ENCODE measurements at places on chromosomes 13 and 19.
A peak's percentile ranks its signal among the peaks of the same experiment; 100 is the strongest.

GRCh38 chr19:46823049-46823448, 27.6 kb downstream of the AP2S1 start:
- DNase-seq = no peak

DNA sequence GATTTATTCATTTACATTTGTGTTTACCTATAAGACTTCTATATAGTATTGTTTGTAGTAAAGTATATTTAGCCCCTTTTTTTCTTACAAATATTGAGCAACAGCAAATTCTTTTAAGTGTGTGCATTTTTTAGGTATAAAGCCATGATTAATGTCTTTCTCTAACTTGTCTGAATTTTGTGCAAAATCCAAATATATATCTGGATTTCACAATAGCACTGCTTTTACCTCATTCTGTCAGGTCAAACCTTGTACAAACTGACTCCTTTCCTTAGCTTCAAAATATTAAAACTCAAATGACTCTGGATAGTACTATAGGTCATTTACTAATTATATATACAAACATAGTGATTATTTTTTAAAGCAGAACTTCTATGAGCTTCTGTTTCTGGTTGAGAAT, 563.0 kb upstream of the SPRY2 start:
- no peak for DNase-seq

DNA sequence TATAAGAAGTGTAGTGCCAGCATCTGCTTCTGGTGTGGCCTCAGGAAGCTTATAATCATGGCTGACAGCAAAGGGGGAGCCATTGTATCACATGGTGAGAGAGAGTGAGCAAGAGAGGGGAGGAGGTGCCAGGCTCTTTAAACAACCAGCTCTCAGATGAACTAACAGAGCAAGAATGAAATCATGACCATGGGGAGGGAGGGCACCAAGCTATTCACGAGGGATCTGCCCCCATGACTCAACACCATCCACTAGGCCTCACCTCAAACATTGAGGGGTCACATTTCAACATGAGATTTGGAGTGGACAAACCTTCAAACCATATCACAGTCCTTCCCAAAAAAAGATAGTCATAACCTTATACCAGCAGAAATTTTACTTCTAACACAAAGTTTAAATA, 174.0 kb downstream of the GPC5 start:
- no peak for DNase-seq

DNA sequence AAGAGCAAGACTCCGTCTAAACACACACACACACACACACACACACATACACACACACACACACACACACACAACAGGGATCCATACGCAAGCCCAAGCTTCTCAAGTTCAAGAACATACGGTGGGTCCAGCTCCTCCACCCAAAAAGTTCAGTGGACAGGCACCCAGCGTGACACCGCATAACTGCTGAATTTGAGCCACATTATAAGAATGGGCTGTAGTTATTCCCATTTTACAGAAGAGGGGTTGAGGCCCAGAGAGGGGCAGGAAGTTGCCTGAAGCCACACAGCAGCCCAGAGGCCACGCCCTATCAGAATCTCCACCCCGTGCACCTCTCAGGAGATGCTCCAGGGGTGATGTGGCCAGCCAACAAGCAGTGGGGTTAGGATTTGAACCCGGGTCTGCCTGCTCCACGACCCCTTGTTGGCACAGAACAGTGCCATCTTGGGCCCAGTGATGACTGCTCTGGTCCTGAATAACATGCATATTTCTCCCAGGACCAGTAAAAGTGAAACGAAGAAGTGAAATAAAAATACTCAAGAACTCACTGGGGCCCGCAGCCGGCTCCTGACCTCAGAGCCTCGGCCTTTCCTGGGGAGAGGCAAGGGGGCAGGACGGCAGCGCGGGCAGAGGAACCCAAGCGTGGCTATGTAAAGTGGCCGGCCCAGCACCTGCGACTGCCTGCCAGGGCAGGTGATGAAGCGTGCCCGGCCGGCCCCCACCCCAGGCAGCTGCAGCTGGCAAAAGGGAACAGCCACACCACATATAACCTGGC, 61.9 kb downstream of the AP1M1 start:
- no peak for DNase-seq

- DNase-seq = peak; percentile 49
Measured at GRCh38 chr13:60448907-60449510, 52.0 kb downstream of the TDRD3 start.

DNA sequence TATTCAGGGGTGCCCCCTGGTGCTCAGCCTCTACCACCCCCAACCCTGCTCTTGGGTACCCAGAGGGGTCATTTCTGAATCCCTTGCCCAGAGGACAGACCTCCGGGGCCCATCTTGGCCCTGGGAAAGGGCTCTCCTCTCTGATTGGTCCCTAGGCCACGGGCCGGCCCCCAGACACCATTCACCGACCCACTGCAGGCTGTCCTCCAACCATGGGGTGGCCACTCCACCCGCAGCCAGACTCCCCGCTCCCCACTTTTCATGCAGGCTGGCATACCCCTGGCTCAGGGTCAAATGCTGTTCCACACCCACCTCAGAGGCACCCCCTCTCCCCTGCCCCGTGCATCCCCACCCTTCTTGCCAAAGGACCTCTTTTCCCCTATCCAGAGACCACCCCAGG, 14.8 kb downstream of the SMIM24 start:
- no peak for DNase-seq

DNA sequence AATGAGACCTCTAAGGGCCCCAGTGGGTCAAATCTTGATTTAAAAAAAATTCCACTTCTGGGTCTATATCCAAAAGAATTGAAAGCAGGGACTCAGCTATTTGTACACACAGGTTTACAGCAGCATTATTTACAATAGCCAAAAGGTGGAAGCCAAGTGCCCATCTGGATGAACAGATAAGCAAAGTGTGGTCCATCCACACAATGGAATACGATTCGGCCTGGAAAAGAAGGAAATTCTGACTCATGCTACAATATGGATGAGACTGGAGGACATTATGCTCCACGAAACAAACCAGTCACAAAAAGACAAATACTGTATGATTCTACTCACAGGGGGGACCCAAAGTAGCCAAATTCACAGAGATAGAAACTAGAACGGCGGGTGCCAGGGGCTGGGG, 76.7 kb downstream of the CACNA1A start:
- DNase-seq = no peak

DNA sequence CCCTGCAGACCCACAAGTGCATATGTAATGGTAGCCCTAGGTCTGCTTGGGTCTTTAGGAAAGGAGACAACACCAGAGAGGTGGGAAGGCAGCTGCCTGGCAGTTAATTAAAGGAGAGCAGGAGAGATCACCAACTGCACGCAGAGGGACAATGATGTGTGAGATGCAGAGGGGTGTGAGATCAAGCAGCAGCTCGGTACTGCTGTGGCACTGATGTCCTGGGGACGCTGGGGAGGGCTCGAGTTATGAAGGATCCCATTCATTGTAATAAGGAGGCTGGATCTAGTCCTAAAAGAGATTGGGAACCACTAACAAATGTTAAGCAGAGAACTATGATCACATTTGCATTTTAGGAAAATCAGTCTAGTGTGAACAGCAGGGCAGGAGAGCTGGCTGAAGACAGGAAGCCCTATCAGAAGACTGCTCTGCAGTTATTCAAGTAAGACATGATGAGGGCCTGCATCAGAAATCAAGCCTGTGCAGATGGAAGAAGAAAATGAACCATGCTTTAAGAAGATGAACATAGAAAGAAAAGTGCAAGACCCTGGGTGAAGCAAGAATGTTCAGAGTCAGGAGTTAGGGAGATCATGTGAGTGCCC, 80.4 kb downstream of the DLEU7 start:
- no peak for DNase-seq

GRCh38 chr13:20193162-20193906, 596 bp upstream of the GJB2 start:
- DNase-seq = peak; percentile 8

DNA sequence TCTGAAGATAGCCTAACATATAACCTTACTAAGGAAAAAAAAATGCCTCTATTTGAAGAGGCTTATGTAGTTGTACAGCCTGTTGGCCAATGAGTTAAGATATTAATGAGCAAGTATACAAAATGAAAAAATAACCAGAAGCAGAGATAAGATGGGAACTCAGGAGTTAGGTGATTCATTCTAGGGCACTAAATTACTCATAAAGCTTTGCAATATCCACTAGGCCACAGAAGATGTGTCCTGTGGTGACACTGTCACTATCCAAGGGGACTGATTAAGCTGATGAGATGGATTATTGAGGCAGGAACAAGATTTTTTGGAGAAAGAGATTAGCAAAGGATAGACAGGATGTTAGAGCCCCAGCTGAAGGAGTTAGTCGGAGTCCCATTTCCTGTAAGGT, 99.6 kb downstream of the LIG4 start:
- DNase-seq = no peak

DNA sequence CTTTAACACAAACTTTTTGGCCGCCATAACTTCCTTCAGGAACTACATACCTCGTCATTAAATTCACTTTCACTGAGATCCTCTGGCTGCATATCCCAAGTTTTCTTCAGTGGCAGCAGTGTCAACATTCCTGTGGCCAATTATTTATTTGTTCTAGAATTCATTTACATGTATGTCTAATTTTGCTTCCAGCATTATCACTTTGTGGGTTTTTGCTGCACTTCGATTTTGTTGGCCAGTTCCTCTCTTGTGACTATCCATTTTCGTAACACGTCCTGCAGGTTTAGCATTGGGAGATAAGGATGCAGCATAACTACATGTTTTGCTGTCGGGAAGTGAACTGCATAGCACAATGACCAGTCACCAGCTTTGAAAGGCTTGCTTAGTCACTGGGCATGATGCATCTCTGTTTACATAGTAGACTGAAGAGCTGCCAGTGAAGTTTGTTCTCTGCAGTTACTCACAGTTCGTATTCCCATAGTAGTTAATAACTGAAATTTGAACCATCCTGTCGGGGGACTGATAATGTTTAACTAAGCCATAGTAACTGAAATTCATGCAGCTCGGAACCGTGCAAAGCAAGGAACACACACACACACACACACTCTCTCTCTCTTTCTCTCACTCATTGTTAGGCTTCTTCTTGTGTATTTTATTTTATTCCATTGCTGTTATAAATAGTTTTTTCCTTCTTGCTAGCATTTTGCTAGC, 28.3 kb downstream of the ZNF507 start:
- peak; percentile 100 for DNase-seq

GRCh38 chr19:13840305-13841085, 36.4 kb upstream of the NANOS3 start:
- peak; percentile 79 for DNase-seq

DNA sequence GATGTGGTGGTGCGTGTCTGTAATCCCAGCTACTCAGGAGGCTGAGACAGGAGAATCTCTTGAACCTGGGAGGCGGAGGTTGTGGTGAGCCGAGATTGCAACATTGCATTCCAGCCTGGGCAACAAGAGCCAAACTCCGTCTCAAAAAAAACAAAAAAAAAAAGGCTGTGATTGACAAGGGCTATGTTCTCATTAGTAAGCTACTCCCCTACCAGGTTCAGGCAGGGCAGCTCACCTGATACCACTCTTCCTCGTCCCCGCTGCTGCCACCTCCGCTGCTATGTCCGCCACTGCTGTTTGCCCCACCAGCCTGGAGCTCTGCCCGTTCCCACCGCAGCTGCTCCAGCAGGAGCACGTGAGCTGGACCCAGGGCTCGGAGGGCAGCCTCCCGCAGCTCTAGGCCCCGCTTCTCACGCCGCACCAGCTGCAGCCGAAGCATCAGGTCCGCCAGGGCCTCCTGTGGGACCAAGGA, 9.4 kb downstream of the USHBP1 start:
- no peak for DNase-seq

DNA sequence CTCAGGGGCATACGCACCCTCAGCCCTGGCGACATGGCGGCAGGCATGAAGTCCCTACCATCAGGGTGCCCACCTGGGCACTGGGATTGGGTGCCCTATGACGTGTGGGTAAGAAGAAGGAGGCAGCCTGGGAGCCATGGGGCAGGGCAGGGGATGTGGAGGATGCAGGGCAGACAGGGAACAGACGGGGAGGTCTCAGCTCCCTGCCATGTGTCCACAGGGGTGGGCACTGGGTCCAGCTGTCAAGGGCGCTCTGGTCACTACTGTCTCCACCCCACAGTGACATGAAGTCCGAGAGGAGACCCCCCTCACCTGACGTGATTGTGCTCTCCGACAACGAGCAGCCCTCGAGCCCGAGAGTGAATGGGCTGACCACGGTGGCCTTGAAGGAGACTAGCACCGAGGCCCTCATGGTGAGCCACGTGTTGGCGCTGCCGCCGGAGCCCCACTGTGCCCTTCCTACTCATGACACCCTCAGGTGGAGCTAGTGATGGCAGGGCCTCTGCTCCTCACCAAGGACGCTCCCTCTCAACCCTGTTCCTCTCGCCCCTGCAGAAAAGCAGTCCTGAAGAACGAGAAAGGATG, 23.2 kb downstream of the TSSK6 start:
- DNase-seq = no peak

- no peak for DNase-seq
Measured at GRCh38 chr13:40137400-40137799, 481.9 kb downstream of the COG6 start.

DNA sequence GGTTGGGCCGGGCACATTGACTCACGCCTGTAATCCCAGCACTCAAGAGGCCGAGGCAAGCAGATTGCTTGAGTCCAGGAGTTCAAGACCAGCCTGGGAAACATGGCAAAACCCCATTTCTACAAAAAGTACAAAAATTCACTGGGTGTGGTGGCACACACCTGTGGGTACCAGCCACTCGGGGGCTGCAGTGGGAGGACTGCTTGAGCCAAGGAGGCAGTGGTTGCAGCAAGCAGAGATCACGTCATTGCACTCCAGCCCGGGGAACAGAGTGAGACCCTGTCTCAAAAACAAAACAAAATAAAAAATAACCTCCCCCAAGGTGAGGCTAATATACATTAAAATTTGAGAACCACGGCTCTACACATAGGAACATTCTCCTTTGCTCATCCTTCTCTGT, 24.9 kb downstream of the NLRP13 start:
- DNase-seq = no peak

GRCh38 chr13:49810567-49811526, 18.4 kb upstream of the KPNA3 start:
- DNase-seq = peak; percentile 48

DNA sequence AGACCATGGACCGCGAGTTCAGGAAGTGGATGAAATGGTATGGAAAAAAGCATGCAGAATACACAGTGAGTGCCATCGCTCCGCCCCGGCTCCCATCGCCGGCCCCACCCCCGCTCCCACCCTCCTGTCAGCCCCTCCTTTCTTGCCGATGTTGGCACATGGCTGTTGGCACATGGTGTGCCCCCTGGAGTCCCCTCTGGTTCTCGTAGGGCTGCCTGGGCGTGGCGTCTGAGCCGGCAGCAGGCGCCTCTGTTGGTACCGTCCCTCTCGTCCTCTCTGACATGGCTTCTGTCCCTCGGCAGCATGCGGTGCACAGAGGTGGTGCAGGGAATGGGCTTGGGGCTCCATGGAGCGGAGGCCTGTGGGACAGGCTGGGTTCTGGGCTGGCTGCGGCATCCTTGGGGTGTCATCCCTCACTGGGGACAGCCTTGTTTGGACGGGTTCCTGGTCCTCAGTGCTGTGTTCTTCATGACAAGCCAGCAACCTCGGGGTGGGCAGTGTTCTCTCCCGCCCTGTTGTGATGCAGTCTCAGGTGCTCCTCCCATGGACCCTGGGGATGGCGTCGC, 30.9 kb downstream of the DOT1L start:
- DNase-seq = no peak

Data from EH (cell line).